ENCODE measurements at places on chromosomes 5 and 9.

DNA sequence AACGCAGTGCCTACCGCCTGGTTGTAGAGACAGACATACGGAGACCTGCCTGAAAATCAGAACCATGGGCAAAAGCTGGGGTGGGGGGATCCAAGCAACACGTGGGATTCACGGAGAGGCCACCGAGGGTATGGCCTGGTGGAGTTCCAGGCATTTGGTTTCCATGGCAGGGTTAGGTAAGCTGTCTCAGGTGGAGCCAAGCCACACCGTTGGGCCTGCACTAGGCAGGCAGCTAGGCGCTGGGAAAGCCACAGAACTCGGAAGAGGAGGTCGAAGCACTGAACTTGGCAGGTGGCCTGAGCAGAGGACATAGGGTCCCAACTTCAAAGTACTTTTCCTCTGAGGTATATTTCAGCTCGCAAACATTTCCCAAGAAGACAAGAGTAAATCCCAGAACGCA, 111.6 kb downstream of the ISL1 start:
- no peak for DNase-seq

DNA sequence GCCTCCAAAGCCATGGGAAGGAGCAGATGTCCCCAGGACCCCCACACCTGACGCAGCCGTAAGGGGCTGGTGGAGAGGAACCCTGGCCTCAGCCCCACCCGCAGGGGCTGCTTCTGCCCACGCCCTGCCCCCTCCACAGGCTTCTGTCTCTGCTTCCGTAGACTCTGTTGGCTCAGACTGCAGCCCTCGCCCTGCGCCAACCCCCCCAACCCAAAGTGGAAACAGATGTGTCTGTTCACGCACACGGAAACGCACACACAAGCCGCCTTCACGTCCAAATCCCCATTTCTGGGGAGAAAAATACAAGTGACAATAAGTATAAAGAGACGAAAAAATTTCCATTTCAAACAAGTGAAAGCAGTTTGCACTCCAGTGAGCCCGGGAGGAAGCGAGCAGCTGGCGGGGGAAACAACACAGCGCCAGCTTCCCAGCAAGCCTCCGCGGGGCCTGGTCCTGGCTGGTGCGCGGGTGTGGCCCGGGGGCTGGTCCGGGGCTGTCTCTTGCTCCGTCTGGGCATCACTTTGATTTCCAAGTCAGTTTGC, 32.6 kb upstream of the RXRA start:
- no peak for DNase-seq

DNA sequence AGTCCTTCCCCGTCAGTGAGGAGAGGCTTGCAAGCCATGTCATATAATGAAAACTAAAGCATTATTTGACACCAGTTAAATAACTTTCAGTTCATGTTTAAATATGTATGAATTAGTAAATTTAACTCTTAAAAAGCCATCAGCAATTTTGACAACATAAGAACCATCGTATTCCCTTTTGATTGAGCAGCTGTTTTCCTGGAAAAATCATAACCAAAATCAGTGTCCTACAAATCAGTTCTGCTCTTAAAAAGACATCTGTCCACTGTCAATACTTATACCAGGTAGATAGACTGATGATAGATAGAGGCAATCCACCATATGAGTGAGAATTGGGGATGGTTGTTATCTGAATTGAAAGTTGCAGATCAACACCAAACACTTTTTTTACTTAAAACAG, 2.3 kb downstream of the DIRAS2 start:
- no peak for DNase-seq

DNA sequence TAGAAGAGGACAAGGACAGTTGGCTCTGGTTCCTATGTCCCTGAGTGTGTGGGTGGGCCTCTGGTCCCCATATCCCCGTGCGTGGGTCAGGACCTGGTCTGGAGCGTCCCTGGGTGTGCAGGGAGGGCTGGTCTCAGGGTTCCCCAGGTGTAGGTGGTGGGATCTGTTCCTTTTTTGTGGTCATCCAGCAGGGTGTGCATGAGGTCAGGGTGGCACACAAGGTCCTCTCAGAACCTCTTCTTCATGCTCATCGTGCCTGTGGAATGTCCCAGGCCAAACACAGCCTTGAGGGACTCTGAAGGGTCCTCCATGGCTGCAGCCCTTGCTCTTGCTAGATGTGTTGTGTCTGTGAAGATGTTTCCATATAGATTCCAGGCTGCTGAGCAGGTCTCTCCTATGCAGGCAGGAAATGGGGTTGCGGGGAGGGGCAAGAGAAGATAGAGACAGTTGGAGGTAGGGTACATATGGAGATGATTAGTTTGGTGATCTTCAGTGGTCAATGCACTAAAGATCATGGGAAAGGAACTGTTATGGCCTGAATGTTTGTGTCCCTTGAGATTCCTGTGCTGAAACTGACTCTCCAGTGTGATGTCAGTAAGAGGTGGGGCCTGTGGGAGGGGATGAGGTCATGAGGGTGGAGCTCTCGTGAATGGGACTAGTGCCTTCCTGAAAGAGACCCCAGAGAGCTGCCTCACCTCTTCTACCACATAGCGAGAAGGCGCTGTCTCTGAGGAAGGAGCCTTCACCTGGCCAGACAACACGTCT, 53.1 kb downstream of the NXNL2 start:
- DNase-seq: no peak

DNA sequence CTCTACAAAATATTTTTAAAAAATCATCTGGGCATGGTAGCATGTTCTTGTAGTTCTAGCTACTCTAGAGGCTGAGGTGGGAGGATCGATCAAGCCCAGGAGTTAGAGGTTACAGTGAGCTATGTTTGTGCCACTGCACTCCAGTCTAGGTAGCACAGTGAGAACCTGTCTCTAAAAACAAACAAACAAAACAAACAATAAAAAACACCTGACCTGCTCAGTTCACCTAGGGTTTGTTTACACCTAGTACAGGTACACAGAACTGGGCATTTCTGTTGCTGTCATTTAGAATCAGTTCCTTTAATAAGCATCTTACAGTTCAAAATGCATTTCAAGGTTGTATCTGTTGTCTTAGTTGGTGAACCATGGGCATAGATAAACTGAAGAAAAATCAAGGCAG, 95.3 kb downstream of the MEGF10 start:
- no peak for DNase-seq

GRCh38 chr5:132421462-132421861, 52.0 kb downstream of the SLC22A5 start:
- DNase-seq: no peak

GRCh38 chr5:95862671-95863382, 40.3 kb upstream of the GLRX start:
- no peak for DNase-seq

DNA sequence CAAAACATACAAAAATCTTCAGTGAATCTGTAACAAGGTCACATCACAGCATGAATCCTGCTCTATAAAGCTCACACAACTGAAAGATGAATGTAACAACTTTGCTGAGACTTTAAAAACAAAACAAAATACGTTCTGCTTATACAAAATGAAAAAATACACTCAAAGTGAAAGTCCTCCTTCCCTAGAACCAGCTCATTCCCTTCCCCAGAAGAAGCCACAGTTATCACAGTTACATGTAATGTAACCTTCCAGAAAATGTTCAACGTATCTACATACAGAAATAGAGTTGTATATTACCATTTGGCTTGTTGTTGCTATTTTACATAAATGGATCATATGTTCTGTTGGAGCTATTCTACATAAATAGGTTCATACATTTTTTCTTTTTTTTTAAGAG, 2.6 kb downstream of the AUH start:
- DNase-seq: no peak

DNA sequence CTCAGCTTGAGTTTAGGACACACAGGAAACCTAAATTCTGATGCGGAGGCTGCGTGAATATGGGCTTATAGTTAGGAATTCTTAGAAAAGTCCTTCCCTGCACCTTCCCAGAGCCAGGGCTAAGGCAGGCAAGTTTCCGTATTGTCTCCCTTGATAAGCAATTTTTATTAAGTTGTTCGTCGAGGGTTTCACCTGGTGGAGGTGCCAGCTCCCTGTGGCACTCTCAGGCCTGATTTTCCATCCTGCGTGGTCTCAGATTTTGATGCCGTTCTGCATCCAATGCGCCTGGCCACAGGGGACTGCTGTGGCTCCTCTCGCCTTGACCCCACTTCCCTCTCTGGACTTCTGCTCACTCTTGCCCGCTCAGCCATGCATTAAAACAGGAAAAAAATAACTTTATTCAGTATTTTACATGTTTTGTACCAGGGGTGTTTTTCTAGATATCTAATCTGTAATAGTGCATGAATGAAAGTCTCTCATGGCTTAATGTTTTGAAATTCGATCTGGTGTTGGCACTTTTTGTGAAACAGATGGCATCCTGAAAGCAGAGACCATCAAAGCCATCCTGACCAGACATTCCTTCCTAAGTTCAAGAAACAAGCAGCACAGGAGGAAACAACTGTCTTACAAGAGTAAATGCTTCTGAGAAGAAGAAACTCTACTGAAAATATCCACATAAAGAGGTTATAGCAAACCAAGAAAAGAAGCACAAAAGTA, 50.7 kb downstream of the TRIP13 start:
- no peak for DNase-seq

DNA sequence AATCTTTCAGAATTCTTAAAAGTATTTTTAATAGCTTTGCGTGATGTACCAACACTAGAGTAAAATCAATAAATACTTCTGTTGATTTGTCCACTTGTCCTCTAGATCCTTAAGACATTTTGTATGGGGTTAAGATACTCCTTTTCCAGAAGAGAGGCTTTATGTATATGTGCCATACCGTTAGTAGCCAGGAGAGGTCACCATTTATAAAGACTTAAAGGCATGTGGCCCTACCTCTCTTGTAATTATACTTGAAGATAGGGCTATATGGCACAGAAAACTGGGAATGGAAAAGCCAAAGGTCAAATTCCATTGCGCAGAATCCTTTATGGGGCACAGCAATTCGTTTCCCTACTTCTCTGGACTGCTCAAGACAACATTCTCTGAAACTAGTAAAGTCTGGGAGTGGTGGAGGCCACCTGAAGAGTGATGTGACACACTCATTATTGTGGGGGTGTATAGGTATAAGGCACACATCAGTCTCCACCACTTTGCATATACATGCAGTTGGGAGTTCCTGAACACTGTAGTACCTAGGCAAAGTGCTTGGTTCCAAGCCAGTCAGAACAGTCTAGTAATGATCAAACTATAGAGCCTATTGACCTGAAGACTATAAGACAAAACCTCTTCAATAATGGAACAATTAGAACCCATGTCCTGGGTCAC, 140.1 kb upstream of the FBXL17 start:
- no peak for DNase-seq

- no peak for DNase-seq
Measured at GRCh38 chr9:122370869-122371755, at the start of gene PTGS1. Gene PTGS1, plus strand, starts transcription at chr9:122371024. Its CDS starts 61 bp downstream, at chr9:122371085.

DNA sequence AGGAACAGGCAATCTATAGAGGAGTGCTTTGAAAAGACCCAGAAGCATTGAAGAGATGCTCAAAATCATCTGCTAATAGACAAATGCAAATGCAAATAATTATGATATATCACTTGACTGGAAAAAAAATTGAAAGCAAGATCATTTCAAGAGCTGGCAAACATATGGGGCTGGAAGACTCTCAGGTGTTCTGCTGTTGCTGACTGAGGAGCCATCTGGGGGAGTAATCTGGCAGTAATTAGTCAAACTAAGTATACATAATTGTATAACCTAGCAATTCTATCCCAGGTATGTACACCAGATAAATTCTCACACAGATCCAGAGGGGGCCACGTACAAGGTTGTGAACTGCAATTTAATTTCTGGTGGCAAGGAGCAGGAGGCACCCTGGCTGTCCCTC, 4.6 kb upstream of the HMHB1 start:
- DNase-seq: no peak

GRCh38 chr9:99811172-99811571, 10.5 kb upstream of the NR4A3 start:
- DNase-seq: no peak

DNA sequence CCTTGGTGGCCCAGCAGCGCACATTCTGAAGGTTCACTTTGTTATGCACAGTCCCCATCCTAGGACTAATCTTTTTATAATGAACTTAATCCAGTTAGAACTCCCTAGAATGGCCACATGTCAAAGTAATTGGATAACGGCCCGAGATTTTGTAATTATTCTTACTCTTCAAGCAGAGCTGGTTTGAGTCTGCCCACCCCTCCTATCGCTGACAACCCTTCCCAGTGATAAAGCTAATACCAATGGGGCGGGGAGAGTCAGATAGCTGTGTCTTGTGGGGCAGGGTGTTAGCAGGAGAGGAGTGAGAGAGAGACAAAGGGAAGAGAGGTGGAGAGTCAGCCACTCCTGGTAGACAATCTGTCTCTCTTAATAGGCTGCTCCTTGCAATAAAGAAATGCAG, 356.9 kb downstream of the SLIT3 start:
- no peak for DNase-seq

- no peak for DNase-seq
Measured at GRCh38 chr9:2936221-2936620, 92.3 kb upstream of the PUM3 start.

- DNase-seq: no peak
Measured at GRCh38 chr9:32348106-32348695, 36.2 kb upstream of the ACO1 start.

DNA sequence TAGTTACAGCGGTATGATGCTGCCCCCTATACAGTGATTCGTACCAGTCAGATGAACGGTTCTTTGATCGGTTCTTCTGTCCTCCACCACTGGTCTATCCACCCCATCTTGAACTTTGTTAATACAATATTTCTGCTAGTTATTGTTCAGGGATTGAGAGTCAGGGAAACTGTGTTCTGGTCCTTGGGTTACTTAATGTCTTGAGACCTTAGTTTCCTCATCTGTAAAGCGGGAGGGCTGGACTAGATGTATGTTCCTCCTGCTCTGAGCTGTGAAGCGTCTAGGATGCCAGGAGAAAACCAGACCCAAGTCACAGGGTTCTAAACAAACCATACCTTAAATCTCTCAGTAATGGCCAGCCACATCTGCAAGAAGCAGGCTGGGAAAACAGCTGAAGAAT, 1.4 kb upstream of the PIP5K1B start:
- no peak for DNase-seq

DNA sequence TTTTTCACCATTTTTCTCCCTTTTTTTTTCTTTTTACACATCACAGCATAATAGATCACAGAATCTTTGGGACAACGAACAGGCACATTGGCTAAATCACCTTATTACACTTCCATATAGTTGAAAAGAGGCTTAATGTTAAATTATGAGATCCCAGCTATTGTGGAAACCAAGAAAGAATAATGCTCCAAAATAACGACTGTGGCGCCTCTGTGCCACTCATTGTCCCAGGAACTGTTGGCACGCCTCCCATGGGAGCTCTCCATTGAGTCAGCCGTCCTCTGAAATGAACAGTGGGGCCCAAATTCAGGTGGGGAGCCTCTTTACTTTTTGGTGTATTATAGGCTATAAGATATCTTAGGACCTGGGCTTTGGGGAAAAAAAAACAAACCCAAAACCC, 82.2 kb upstream of the NFIB start:
- DNase-seq: no peak

GRCh38 chr5:10593531-10594181, 29.8 kb downstream of the ANKRD33B start:
- no peak for DNase-seq

DNA sequence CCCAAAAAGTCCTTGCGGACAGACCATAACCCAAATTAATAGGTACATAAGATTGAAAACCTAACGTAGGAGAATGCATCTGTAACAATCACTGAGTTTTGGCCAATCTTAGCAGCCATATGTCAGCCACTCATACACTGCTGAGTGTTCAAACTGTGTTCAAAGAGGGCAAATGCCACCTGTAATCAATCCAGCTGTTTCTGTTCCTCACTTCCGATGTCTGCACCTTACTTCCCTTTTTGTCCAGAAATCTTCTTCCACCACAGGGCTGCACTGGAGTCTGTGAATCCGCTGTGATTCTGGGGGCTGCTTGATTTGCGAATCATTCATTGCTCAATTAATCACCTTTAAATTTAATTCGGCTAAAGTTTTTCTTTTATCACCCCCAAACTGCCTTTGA, 263.9 kb downstream of the ICE1 start:
- no peak for DNase-seq

GRCh38 chr9:9753266-9753665, 859.5 kb downstream of the PTPRD start:
- no peak for DNase-seq

All from forelimb muscle (tissue), 1 donor.